Panc1 (cell line): ENCODE measurements at places on chromosomes 7 and 10. TPM values are rescaled to one million over a fixed set of nuclear protein-coding genes. Genes with fewer than 3 reads are reported as not detected.

Gene SLC16A9
- 0.13 TPM for total RNA-seq

- DNase-seq, result no peak
Measured at GRCh38 chr7:50449501-50449880, 659 bp downstream of the FIGNL1 start.

- no peak for DNase-seq
Measured at GRCh38 chr7:126185959-126186580, 1066.7 kb downstream of the GRM8 start.

Gene NRAP
- not detected for total RNA-seq

- DNase-seq, result no peak
Measured at GRCh38 chr7:75711656-75712514, 26.9 kb downstream of the HIP1 start.

GRCh38 chr7:23615331-23615730, 18.1 kb downstream of the CCDC126 start:
- DNase-seq, result no peak

DNA sequence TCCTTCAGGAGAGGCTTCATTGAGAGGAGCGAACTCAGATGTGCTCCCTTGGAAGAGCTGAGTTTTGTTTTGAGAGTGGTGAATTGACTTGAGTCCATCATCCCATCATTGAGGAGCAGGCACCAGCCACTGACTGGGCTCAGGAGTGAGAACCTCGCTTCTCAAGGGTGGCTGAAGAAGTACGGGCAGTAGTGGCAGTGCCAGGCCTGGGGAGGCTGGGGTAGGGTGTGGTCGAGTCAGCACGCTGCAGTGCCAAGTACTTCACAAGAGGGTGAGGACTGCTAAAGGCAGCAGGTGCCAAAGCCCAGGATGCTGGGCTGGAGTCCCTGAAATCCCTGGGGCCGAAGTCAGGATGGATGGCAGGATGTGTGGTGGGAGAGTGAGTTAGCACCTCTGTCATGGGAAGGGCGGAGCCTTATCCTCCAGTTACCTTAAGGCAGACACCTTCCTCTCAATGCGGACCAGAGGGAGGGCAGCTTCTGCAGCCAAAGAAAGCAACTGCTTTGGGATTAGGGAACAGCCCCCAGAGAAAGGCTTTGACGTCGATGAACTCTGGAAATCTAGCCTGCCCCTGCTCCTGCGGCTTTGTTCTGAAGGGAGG, 210.3 kb downstream of the CAMK1D start:
- no peak for DNase-seq

GRCh38 chr7:91520645-91521044, 256.4 kb downstream of the FZD1 start:
- DNase-seq, result no peak

Gene ANKRD61
- total RNA-seq, result 0.18 TPM

Gene FOXI2
- total RNA-seq, result not detected

- no peak for DNase-seq
Measured at GRCh38 chr10:48672596-48673265, 11.9 kb upstream of the WDFY4 start.

DNA sequence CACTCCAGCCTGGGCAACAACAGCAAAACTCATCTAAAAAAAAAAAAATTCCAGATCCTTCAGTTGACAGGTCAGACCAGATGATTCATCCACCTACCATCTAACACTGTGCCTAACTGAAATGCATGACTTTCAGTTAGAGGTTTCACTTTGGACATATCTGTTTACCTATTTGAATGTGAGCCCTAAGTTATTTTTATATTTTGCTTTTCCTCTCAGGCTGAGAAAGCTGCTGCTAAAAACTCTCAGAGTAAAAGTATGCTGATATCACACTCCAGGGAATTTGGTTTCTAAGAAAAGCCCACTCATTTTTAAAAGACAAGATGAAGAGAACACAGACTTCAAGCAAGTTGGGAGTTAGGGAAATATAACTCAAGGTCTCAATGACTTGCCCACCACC, 126.0 kb downstream of the SGMS1 start:
- DNase-seq, result no peak
